Esophagus squamous epithelium (tissue), 5 donors: ENCODE measurements at places on chromosomes 3 and 15. TPM values are rescaled to one million over a fixed set of nuclear protein-coding genes. Genes with fewer than 3 reads are reported as not detected.

DNA sequence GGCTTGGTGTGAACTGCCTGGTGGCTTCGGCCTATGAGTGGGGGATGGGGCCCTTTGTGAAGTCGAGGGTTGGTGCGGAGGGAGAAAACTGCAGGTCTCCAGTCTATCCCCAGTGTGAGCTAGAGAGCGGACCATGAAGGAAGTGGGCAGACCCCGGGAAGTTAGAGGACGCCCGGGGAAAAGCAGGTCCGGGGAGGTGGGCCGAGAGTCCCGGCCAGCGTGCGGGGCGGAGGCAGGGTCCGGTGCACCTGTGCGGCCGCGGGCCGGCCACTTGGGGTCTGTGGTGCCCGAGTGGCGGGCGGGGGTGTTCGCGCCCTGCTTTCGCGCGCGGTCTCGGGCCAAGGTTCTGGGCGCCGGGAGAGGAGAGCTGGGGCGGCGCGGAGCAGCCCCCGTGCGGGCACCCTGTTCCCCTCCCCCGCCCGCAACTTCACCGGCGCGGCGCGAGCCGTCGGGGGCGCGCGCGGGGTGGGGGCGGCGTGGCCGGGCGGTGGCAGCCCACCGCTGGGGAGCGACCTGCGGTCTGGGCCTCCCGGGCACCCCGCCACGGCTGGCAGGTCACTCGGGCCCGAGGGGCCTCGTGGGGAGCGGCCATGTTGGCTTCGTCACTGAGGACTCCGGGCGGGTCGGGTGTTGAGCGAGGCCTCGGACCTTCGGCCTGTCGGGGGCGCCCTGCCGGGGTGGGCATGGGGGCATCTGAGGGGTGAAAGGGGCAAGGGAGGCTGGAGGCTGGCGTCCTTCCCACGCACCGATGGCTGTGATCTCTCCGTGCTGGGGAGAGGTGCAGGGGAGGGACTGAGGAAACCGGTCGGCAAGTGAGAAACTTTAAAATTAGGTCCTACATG, 4.8 kb downstream of the UBE2E1 start:
- H3K4me3 ChIP-seq = peak overlapping the region; percentile 57
- H3K36me3 ChIP-seq = no peaks in the 10 kb centered on the region
- peaks cover 18% of the 10 kb centered on the region for H3K4me1 ChIP-seq

GRCh38 chr3:140499114-140499757, 178.6 kb upstream of the TRIM42 start:
- no peaks in the 10 kb centered on the region for H3K36me3 ChIP-seq
- H3K4me1 ChIP-seq = no peaks in the 10 kb centered on the region
- no peaks in the 10 kb centered on the region for H3K27me3 ChIP-seq
- no peak overlapping the region for H3K4me3 ChIP-seq

- no peaks in the 10 kb centered on the region for H3K36me3 ChIP-seq
- H3K27me3 ChIP-seq = no peaks in the 10 kb centered on the region
- peak overlapping the region; percentile 96 for H3K27ac ChIP-seq
- peak overlapping the region; percentile 20 for H3K4me3 ChIP-seq
These were observed 3.7 kb upstream of the PLXNB1 start for GRCh38 chr3:48433472-48434118.

DNA sequence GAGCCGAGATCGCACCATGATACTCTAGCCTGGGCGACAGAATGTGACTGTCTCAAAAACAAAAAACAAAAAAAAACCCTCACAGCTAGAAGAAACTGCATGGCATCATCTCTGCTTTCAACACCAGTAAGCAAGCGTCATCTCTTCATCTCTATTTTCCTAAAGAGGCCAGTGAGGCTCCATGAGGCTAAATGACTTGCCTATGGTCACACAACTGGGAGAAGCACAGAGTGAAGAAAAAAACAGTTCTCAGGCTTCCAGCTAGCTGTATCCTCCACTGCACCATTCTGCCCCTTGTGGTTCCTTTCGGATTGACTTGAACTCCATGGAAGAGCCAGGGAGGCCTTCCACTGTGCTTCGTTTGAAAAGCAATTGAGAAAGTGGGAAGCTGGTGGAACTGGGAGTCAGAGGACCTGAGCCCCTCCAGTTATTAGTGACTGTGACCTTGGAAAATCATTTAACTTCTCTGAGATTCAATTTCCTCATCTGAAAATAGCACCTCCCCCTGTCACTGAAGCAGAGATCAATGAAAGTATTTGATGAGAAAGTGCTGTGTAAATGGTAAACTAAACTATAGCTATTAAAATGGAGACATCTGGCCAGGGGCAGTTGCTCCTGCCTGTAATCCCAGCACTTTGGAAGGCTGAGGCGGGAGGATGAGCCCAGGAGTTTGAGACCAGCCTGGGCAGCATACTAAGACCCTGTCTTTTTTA, 32.1 kb upstream of the DENND4A start:
- no peak overlapping the region for H3K27ac ChIP-seq
- DNase-seq = no peak
- no peaks in the 10 kb centered on the region for H3K27me3 ChIP-seq
- no peak overlapping the region for H3K4me3 ChIP-seq
- H3K36me3 ChIP-seq = no peaks in the 10 kb centered on the region

GRCh38 chr3:24341668-24342067, 153.0 kb downstream of the THRB start:
- no peak for DNase-seq
- no peak overlapping the region for H3K4me3 ChIP-seq
- no peaks in the 10 kb centered on the region for H3K27me3 ChIP-seq
- no peaks in the 10 kb centered on the region for H3K4me1 ChIP-seq

- no peaks in the 10 kb centered on the region for H3K36me3 ChIP-seq
- H3K4me3 ChIP-seq = peak overlapping the region; percentile 38
- H3K4me1 ChIP-seq = peaks cover 25% of the 10 kb centered on the region
- DNase-seq = no peak
These were observed 452 bp upstream of the SV2B start for GRCh38 chr15:91099616-91099994.

DNA sequence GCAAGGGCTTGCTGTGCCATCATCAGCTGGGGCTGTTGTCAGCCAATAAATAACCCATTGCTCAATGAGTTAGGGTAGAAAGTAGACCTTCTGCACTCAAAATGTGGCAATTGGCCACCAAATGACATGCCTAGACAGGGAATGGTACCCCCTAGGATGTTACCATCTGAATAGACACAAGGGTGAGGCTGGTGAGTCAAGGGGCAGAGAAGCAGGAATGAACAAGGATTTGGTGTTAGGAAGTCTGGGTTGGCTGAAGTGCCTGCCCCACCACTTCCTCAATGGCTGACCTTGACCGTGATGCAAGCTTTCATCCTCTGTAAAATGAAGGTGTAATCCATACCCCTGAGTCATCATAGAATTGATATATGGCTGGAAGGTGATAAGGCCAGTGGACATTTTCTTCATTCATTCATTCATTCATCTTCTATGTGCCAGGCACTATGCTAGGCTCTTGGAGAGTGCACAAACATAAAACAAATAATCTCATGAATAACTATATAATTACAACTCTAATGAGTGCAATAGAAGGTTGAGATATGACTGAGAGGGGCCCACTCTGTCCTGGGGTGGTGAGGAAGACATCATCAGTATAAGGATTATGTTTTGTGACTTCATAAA, 4.4 kb upstream of the CA12 start:
- H3K27ac ChIP-seq = no peak overlapping the region
- no peak overlapping the region for H3K4me3 ChIP-seq
- DNase-seq = no peak
- H3K4me1 ChIP-seq = peaks cover 73% of the 10 kb centered on the region

DNA sequence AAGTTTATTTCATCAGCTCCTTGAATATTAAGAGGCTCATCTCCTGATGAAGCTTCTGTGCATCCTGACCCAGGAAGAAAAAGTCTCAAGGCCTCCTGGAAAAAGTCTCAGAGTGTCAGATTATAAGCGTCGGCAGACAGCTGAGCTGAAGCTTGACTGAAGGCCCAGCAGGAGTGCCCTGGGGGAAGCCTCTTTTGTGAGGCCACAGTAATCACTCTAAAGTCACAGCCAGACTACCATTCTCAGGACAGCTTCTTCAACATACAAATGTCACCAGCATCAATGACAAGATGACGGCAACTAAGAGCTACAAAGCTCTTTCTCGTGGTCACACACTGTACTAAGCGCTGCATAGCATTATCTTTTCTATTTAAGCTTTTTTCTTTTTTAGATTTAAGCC, 72.7 kb upstream of the LRRN1 start:
- H3K27me3 ChIP-seq = no peaks in the 10 kb centered on the region
- H3K4me3 ChIP-seq = no peak overlapping the region
- no peaks in the 10 kb centered on the region for H3K36me3 ChIP-seq
- no peaks in the 10 kb centered on the region for H3K4me1 ChIP-seq
- DNase-seq = no peak
- H3K27ac ChIP-seq = no peak overlapping the region

DNA sequence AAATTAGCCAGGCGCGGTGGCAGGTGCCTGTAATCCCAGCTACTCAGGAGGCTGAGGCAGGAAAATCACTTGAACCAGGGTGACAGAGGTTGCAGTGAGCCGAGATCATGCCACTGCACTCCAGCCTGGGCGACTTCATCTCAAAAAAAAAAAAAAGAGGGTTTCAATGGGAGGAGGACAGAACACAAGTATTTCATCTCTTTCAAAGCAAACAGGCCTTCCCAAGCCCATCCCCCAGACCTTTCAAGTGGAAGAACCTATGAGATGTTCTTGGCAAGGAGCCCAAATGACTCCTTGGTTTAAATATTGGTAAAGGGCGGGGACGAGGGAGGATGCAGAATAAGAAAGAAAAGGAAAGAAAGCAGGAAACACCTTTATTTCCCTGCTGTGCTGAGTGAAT, 62.2 kb upstream of the MCF2L2 start:
- H3K36me3 ChIP-seq = peaks cover 4% of the 10 kb centered on the region
- no peak for DNase-seq
- H3K4me1 ChIP-seq = peaks cover 3% of the 10 kb centered on the region
- H3K27me3 ChIP-seq = no peaks in the 10 kb centered on the region
- H3K27ac ChIP-seq = peak overlapping the region; percentile 19

GRCh38 chr3:35602395-35602936, 36.9 kb upstream of the ARPP21 start:
- no peak overlapping the region for H3K4me3 ChIP-seq
- no peaks in the 10 kb centered on the region for H3K27me3 ChIP-seq
- H3K27ac ChIP-seq = no peak overlapping the region
- no peaks in the 10 kb centered on the region for H3K4me1 ChIP-seq

GRCh38 chr15:55742927-55743728, at the start of gene PRTG:
PRTG (minus strand) TSS chr15:55743152; CDS start chr15:55742931, 221 bp downstream.
- peaks cover 19% of the 10 kb centered on the region for H3K4me1 ChIP-seq
- DNase-seq = no peak
- H3K36me3 ChIP-seq = no peaks in the 10 kb centered on the region

- no peaks in the 10 kb centered on the region for H3K27me3 ChIP-seq
- H3K27ac ChIP-seq = no peak overlapping the region
- no peak overlapping the region for H3K4me3 ChIP-seq
- H3K4me1 ChIP-seq = peaks cover 92% of the 10 kb centered on the region
These were observed 60.6 kb downstream of the CHSY1 start for GRCh38 chr15:101191242-101191641.

DNA sequence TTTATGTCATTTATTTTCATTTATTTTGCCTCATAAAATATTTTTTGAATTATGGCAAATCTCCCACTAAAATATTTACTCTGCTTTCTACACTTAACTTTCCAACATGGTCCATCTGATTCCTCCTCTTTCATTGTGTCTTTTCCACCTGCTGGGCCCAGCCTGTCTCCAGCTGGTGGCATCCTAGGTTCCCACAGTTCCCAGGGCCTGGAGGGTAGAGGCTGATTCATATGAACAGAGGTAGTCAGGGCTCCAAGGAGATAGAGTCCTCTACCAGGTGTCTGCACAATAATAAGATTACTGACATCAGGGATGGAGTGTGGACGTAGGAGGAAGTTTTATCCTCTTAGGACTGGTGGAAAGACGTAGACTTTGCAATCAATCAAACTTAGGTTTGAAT, 14.3 kb downstream of the ZBTB38 start:
- peaks cover 4% of the 10 kb centered on the region for H3K36me3 ChIP-seq
- H3K4me3 ChIP-seq = no peak overlapping the region
- H3K27me3 ChIP-seq = no peaks in the 10 kb centered on the region

- no peaks in the 10 kb centered on the region for H3K36me3 ChIP-seq
- H3K27ac ChIP-seq = peak overlapping the region; percentile 89
- DNase-seq = no peak
- H3K4me3 ChIP-seq = no peak overlapping the region
- H3K4me1 ChIP-seq = peaks cover 47% of the 10 kb centered on the region
- no peaks in the 10 kb centered on the region for H3K27me3 ChIP-seq
These were observed 73.0 kb downstream of the KLF13 start for GRCh38 chr15:31399544-31400171.

DNA sequence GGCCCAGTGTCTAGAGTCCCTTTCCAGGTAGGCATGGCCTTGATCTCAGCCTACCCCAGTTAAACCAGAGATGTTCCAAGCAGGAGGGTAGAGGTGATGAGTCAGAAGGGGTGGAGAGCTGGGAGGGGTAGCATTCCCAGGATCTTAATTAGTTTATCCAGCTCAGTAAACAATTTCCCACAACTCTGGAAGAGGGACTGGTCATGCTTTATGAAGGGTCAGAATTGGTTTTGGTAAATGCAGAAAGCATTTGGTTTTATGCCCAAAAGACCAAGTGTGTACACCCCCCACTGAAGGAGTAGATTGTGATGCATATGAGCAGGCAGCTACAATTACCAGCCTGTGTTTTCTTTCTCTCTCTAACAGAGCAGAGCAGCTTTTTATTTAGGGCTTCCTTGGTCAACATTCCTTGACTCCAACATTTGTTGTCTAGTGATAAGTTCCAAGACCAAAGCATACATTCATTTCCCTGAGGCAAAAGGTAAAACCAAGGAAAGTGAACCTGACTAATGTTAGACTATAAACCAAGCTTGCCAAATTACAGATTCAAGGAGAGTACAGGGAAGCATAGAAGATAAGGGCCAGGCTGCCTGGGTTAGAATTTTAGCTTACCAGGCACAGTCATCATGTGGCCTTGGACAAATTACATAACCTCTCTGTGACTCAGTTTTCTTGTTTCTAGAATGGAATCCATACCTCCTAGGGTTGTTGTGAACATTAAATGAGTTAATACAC, 17.6 kb downstream of the EXOSC7 start:
- no peak overlapping the region for H3K4me3 ChIP-seq
- H3K36me3 ChIP-seq = peaks cover 9% of the 10 kb centered on the region
- peak overlapping the region; percentile 72 for H3K27ac ChIP-seq

DNA sequence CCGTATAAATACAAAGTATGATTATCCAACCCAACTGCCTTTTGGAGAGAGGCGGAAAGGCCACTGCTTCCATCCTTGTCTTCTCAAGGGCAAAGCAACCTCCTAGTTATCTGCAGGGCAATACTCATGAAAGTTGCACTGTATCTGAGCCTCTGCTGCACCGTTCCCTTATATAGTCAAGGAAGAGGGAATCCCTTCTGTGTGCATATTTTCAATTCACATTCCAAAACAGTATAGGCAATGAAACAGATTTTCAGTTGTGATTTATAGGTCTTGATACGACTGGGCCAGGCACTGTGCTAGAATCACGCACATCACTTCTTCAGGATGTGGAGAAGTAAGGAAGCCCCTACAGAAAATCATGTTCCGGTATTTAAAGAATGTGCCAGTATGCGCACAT, 455.7 kb downstream of the FOXP1 start:
- no peaks in the 10 kb centered on the region for H3K27me3 ChIP-seq
- no peaks in the 10 kb centered on the region for H3K36me3 ChIP-seq
- DNase-seq = no peak
- H3K4me3 ChIP-seq = peak overlapping the region; percentile 65
- H3K4me1 ChIP-seq = peaks cover 97% of the 10 kb centered on the region

- H3K4me3 ChIP-seq = no peak overlapping the region
- H3K27ac ChIP-seq = no peak overlapping the region
- no peaks in the 10 kb centered on the region for H3K27me3 ChIP-seq
- DNase-seq = no peak
- H3K36me3 ChIP-seq = no peaks in the 10 kb centered on the region
These were observed 14.5 kb downstream of the RTP4 start for GRCh38 chr3:187382609-187383151.

The IL5RA gene
- total RNA-seq = not detected

The GOLGA8S gene
- not detected for total RNA-seq

The DHFR2 gene
- 3.6 TPM for total RNA-seq

The CLDN1 gene
- 59.6 TPM for total RNA-seq

The PAQR9 gene
- total RNA-seq = not detected

The SLC9C1 gene
- total RNA-seq = not detected

The PIGZ gene
- 8.8 TPM for total RNA-seq

The CCR3 gene
- total RNA-seq = not detected

The MB21D2 gene
- 2.9 TPM for total RNA-seq

The CHRNA7 gene
- 1.9 TPM for total RNA-seq
